CD4-positive, alpha-beta T cell treated with Interleukin-6 for 4 hours (primary cell): ENCODE measurements at places on chromosomes 3 and 15.
A peak's percentile ranks its signal among the peaks of the same experiment; 100 is the strongest.

- DNase-seq = no peak
Measured at GRCh38 chr3:12977117-12977808, 96.0 kb downstream of the IQSEC1 start.

DNA sequence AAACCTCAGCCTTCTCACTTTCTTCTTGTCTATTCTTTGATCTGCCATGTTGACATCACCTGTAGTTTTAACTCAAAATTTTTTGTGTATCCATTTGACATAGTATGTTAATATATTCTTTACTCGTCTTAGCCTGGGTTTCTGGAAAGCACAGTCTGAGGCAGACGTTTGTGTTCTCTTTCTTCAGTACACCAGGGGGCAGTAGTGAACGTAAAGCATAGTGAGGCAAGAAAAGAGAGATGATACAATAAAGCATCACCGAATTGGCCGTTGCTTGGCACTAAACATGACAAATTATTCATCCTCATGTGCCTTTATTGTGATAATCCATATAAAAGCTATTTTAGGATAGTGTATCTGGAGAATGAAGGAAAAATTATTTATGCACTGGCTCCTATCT is 141.0 kb upstream of the MYRIP start:
- DNase-seq = no peak

DNA sequence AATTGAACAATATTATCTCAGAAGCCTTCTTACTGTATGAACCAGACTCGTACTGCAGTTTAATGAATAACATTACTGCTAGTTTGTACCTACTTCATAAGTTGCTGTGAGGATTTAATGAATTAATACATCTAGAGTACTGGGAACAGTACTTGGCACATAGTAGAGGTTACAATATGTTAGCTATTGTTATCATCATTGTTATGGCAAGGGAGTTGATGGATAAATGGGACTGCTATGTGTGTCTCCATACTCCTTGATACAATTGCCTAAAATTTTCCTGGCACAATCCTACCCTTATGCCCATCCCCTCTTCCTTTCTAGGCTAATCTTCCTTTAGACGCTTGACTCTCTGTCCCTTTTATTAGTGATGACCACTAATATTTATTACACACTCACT is 473.6 kb downstream of the MCTP2 start:
- DNase-seq = no peak

- DNase-seq = no peak
Measured at GRCh38 chr3:187196573-187197334, 532 bp upstream of the RTP1 start.

GRCh38 chr3:121735047-121735696 is 14.4 kb downstream of the GOLGB1 start:
- DNase-seq = no peak

GRCh38 chr3:107430996-107431245 is 53.7 kb downstream of the CCDC54 start:
- DNase-seq = peak; percentile 46

DNA sequence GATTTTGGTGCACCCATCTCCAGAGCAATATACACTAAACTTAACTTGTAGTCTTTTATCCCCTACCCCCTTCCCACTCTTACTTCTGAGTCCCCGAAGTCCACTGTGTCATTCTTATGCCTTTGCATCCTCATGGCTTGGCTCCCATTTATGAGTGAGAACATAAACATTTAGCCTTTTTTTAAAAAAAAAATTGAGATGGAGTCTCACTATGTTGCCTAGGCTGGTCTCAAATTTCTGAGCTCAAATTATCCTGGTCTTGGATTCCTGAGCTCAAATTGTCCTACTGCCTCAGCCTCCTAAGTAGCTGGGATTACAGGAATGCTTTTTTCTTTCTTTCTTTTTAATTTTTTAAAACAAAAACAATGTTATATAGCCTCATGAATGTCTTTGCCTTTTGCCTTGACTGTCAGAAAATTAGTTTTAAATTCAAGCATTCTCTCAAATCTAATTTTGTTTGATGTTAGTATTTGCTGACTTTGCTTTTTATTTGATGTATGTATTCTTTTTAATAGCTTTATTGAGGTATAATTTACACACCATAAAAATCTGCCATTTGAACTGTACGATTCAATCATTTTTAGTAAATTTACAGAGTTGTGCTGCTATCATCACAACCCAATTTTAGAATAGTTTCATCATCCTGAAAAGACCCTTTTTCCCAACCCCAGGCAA is 46.9 kb downstream of the NFKBIZ start:
- no peak for DNase-seq

- no peak for DNase-seq
Measured at GRCh38 chr3:54649551-54649950, 278.3 kb downstream of the LRTM1 start.
